ENCODE measurements at places on chromosomes 3 and 15. TPM values are rescaled to one million over a fixed set of nuclear protein-coding genes. Genes with fewer than 3 reads are reported as not detected.

DNA sequence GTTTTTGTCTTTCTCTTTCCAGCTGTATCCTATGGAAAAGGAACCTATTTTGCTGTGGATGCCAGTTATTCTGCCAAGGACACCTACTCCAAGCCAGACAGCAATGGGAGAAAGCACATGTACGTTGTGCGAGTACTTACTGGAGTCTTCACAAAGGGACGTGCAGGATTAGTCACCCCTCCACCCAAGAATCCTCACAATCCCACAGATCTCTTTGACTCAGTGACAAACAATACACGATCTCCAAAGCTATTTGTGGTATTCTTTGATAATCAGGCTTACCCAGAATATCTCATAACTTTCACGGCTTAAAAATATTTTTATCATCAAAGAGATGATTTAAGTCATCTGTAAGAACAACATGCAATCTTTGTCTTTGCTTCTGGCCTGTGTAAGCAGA, 44.9 kb upstream of the PARP14 start:
- DNase-seq, result no peak
- no peaks in the 10 kb centered on the region for H3K27me3 ChIP-seq
- no peaks in the 10 kb centered on the region for H3K36me3 ChIP-seq
- no peak overlapping the region for H3K4me3 ChIP-seq
- no peaks in the 10 kb centered on the region for H3K4me1 ChIP-seq

DNA sequence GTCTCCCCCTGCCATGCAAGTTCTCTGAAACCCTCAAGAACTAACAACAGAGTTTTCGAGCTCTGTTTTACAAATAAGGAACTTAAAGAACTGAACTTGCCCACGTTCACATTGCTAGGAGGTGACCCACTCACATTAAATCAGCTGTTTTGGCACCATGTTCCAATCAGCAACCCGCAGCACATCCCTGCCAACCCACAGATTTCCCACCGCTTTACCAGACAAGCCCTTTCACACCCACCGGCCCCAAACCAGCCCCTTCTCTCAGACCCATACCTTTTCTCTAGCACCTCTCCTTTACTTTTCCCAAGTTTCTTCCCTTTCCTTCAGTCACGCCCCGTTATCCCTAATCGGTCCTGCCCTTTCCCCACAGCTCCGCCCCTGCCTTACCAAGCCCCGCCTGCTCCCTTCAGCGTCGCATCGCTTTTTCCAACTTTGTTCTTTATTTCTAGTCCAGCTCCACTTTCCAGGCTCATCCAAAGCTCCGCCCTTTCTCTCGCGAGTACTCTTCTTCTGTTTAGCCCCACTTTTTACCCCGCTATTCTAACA, 804 bp upstream of the BRPF1 start:
- H3K4me3 ChIP-seq, result peak overlapping the region; percentile 91
- peak; percentile 96 for DNase-seq
- peak overlapping the region; percentile 74 for H3K27ac ChIP-seq
- no peaks in the 10 kb centered on the region for H3K27me3 ChIP-seq
- H3K36me3 ChIP-seq, result peaks cover 7% of the 10 kb centered on the region
- H3K4me1 ChIP-seq, result peaks cover 16% of the 10 kb centered on the region

DNA sequence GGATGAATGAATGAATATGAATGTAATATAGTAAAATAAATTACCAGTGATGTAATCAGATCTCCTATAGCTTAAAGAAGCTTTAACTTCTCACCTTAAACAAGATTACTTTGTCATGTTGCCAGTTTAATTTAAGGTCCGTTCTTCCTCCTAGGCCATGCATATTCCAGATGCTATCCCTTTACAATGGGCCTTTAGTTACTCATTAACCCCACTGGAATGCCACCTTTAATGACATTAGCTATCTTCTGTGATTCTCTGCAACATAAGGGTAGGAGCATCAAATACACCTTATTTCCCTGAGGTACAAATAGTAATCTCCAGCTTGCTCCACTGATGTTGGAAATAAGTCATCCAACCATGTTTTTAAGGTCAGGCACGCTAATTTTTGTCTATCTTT, 63.0 kb upstream of the TIMP4 start:
- H3K27me3 ChIP-seq, result no peaks in the 10 kb centered on the region
- H3K4me3 ChIP-seq, result no peak overlapping the region
- no peak overlapping the region for H3K27ac ChIP-seq
- H3K36me3 ChIP-seq, result no peaks in the 10 kb centered on the region
- no peaks in the 10 kb centered on the region for H3K4me1 ChIP-seq
- DNase-seq, result no peak

The SLC25A20 gene
- 4.4 TPM for total RNA-seq

The EMC7 gene
- total RNA-seq, result 26.2 TPM
